Esophagus muscularis mucosa (tissue), 4 donors: ENCODE measurements at places on chromosomes 12 and 14. TPM values are rescaled to one million over a fixed set of nuclear protein-coding genes. Genes with fewer than 3 reads are reported as not detected.

Gene STON2
- 8.9 TPM for total RNA-seq

Gene CCDC88C
- total RNA-seq, result 6.0 TPM

Gene KRT85
- not detected for total RNA-seq

Gene GNB3
- 0.42 TPM for total RNA-seq

Gene POTEG
- total RNA-seq, result not detected
